ENCODE measurements at places on chromosomes 7 and 10.

DNA sequence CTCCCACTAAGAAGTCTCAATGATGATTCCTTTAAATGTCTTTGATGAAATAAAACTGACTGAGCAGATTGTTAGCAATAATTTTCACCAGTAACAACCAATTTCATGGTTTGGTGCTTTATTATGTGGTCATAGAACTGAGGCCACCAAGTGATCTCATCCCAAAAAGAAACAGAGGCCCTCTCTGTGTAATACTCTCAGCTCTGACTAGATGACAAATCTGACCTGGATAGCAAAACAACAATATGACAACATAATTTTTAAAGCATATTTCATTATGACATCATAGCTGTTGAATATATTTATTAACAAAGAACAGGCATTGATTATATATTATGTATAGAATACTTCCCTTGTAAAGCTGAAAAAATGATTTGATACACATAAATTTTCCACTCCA is 5.9 kb downstream of the SEMA3E start:
- no peak for DNase-seq

DNA sequence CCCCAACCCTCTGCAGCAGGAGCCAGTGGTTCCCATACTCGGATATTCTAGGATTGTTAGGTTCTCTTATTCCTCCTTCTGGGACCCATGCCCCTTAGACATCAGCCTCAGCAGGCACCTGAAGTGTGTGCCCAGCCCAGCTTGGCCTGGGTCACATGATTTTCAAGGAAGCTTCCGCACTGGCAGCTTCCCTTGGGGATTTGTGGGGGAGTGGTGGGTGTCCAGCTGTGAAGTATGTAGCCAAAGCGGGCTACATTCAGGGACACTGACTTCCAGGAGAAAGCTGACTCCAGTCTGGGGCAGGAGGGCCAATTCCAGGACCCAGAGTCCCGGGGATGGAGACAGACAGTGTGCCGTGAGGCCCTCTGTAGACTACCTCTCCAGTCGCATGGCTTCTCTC is 1.3 kb downstream of the LDB1 start:
- peak; percentile 17 for DNase-seq

GRCh38 chr7:46494028-46494427 is 573.0 kb upstream of the IGFBP3 start:
- DNase-seq = no peak

GRCh38 chr7:69599955-69600709 is 1.9 kb downstream of the AUTS2 start:
- no peak for DNase-seq

DNA sequence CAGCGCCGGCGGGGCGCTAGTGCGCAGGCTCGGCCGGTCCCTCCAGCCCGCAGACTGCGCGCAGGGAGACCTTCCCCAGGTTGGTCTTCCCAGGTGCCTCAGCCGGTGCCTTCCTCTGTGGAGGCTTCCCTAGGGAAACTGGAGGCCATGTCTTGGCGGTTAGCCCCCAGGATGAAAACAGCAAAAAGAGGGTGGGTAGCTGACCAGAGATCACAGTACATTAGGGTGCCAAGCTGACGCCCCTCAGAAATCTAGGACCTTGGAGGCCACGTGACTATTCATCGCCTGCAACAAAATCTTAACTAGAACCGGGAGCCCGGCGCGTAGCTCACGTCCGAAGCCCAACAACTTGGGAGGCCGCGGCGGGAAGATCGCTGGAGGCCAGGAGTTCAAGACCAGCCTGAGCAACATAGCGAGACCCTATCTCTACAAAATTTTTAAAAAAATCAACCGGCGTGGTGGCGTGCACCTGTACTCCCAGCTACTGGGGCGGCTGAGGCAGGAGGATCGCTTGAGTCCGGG is 327 bp upstream of the FIS1 start:
- no peak for DNase-seq

DNA sequence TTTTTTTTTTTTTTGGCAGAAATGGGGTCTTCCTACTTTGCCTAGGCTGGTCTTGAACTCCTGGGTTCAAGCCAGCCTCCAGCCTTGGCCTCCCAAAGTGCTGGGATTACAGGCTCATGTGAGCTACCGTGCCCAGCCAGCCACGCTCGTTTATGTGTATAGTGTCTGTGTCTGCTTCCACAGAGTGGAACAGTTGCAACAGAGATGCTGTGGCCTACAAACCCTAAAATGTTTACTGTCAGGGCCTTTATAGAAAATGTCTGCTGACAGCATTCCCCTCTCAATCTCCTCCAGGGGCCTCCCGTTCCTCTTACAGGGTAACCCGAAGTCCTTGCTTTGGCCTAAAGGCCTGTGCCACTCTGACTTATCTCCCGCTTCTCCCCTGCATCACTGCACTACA is 87.6 kb upstream of the LEP start:
- DNase-seq = no peak

DNA sequence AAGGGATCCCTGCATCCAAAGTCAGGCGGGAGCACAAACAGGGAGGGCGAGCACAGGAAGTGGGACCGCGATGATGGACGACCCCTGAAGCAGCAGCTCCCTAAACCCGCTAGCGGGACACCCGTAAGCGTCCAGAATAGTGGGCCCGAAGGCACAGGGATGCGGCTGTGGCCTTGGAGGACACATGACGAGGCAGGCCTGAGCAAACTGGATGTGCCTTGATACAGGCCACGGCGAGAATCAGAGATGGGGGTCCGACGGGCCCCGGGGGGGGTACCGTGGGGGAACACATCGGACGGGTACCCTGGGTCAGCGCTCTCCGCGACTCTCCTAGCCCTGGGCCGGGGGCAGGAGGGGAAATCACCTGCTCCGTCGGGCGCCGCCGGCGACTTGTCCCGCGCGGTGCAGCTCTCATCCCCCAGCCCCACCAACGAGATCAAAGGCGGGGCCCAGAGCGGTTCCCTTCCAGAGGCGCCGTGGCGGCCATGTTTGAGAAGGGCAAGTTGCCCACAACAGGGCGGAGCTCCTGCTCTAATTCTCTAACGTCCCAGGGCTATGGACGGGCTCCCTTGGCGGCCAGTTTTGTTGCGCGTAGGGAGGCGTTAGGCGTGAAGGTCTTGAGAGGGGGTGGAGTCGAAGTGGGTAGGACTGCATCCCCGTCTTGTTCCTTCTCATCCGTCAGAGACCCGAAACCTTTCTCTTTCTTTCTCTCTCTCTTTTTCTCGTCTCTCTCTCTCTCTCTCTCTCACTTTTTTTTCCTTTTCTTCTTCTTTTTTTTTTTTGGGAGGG is at the start of gene CUEDC2:
TSS of gene CUEDC2 (minus strand) at position 413 of the 789 bp plus-strand sequence. CDS start 7,386 bp downstream, outside the sequence.
- peak; percentile 96 for DNase-seq

DNA sequence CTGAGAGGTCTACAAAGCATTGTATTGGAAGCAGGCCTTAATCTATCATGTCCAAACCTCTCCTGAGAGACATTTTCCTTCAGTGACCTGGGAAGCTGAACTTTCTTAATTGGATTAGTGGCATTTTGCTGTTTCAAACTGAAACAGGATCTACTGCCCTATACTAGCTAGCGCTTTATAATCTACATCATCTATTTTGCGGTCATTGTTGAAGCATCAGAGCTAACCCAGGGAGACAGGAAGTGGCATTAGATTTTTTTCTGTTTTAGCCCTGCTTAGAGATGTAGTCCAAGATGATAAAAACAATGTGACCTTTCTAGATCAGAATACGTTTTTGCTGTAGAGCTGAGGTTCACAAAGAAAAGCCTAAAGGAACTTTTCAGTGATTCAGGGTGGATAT is 147.4 kb upstream of the AGR3 start:
- no peak for DNase-seq

GRCh38 chr7:37284805-37285231 is 163.8 kb downstream of the ELMO1 start:
- peak; percentile 48 for DNase-seq

GRCh38 chr7:130365511-130366441 is 14.5 kb upstream of the CPA1 start:
- DNase-seq = no peak

DNA sequence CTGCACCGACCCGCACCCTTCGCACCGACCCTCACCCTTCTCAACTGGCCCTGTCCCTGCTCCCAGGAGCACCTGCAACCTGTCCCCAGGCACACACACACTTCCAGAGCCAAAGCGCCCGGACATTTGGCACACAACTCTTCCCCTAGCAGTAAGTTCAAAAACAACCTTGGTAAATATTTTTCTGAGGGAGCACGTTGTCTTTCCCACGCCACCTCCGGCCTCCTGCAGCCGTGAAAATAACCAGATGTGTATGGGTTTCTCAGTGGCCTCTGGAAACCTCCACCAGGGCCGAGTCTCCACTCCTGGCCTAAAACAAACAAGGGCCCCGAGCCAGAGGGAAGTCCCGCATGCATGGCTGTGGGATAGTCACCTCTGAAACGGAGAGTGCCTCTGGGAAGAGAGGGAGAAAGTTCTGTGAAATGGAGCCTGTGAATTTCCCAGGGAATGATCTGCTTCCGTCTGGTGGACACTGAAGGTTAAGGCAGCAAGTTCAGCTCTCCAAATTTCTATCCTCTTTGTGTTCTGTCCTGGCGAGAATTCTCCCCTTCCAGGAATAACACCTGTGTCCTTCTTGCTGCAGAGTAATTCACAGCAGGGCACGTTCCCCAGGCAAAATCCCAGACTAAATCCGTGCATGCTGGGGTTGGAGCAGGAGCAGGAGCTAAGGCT is 15.8 kb downstream of the PODXL start:
- DNase-seq = no peak

DNA sequence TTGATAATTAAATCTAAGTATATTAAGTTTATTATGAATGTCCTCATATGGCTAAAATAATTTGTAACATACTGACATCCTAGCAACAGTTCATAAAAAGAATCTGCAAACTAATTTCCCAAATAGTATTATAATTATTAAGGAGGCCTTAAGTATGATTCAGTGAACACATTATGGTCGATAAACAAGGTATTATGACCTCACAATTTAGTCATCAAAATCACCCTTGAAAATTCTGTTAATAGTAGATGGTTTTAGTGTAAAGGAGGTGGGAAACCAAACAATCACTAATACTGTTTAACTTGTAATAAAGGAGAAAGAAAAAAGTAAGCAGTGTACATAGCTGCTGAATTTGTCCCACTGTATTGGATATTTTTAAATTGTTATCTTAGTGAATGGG is 2.1 kb downstream of the ETV1 start:
- no peak for DNase-seq

GRCh38 chr7:42980514-42980913 is 48.3 kb downstream of the MRPL32 start:
- no peak for DNase-seq

GRCh38 chr10:58641708-58642107 is 129.0 kb downstream of the BICC1 start:
- DNase-seq = no peak

DNA sequence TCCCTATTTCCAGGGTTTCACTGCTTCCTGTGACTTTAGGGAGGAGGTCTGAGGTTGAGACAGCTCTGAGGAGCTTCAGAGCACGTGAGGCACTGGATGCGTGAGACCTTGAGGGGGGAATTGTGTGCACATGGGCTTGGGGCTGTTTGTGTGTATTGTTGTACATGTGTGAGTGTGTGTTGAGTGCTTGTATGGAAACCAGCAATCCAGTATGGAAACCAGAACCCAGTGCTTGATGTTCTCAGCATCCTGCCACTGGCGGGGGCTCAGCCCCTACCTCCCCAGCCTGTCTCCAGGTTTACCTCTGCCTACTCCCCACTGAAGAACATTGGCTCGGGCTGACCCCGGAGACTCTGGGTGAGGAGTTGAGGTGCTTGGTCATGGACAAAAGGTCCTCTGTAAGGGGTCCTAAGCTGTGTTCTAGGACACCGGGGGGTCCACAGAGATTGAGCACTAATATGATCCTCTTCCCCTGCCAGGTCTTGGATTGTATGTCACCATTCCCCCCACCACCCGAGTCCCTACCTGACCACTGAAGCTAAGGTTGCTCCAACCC is 20.8 kb downstream of the SFTPD start:
- no peak for DNase-seq

GRCh38 chr7:157558875-157559595 is 222.2 kb downstream of the DNAJB6 start:
- DNase-seq = no peak

GRCh38 chr7:140624392-140625191 is 16.0 kb downstream of the DENND2A start:
- DNase-seq = no peak

DNA sequence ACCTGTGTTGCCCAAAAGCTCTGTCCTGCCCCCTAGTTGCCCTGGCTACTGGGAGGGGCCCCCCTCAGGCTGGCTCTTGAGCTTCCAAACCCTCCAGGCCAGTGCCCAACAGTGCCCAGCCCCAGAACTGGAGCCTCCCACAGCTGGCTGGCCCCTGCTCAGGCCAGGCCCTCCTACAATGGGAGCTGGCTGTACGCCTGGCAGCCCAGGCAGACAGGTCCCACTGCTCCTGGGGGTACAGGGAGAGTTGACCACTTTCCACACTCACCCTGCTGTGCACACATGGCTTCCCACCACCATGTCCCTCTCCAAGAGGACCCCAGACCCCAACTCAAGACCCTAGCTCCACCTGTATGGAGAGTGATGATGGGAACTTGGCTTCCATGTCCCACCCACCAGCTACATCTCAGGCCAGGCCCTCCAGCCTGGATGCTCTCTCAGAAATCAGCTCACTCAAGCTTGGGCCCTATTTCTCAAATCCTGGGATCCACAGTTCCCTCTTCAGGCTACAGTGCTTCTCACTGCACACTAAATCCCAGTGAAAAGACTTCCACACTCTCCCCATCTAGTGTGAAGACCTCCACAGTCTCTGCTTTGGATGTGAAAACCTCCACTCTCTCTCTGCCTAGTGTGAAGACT is 92.6 kb downstream of the OAT start:
- DNase-seq = no peak

DNA sequence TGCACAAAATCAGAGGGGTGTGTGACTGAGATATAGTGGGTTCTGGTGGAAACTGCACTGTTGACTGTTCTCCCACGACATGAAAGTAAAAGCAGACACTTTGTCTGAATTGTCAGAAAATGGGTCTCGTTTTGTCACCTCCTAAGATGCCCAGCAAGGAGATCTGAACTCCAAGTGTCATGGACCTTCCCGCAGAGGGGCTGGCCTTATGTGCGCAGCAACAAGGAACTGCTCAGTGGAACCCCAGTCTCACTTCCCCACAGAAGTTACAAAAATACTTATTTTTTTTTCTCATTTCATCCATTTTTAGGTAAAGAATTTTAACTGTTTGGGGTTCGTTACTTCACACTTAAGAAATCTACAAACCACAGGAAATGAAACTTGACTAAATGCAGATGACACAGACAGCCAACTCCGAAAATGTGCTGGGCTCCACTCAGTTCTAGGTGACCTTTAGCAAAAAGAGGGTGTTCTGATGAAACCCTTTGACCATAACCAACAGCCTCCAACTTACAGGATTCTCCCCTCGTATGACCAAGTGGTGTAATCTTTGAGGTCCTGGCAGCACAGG is 115.0 kb downstream of the FAM107B start:
- peak; percentile 66 for DNase-seq

- DNase-seq = no peak
These were observed 23.1 kb downstream of the THNSL1 start for GRCh38 chr10:25039531-25039930.

- no peak for DNase-seq
These were observed 36.2 kb upstream of the HECW1 start for GRCh38 chr7:43076189-43076605.

- DNase-seq = no peak
These were observed 479.1 kb upstream of the FOXK1 start for GRCh38 chr7:4202954-4203353.

GRCh38 chr7:140153666-140154161 is 23.1 kb downstream of the KDM7A start:
- DNase-seq = no peak
